ENCODE measurements at places on chromosomes 1 and 21.

- no peaks in the 10 kb centered on the region for H3K27me3 ChIP-seq
- H3K4me1 ChIP-seq, result no peaks in the 10 kb centered on the region
- H3K4me3 ChIP-seq, result no peak overlapping the region
- DNase-seq, result no peak
- no peaks in the 10 kb centered on the region for H3K36me3 ChIP-seq
Observed at GRCh38 chr1:98325646-98326440, 335.7 kb upstream of the SNX7 start.

DNA sequence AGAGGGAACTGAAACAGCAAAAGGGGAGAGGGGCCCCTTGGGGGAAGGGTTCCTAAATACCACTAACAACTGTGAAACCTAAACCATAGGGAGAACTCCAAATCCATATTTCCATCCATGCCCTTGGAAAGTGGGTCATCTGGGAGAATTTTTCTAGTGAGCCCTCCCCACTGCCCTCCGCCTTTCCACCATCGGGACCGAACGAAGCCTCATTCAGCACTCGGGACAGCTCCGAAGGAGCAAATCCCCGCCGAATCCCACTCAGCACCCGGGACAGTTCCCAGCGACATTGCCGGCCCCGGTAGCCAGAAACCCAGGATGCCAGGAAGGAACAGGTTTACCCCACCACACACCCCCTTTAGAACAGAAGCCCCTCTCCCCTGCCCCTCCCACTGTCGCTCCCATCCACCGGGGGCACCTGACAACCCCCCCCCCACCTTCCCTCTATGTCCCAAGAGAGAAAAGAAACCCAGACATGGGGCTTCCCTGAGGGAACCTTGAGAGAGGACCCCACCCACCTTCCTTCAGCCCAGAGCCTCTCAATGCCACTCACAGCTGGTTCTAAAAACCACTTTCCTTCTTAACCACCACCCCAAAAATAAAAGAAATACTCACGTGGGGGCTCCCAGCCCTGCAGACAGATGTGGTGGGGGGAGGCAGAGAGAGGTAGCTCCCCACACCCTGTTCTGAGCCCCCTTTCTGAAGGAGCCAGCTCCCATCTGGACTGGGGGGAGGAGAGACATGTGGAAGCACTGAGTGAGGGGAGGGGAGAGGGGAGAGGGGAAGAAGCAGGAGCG is 4.5 kb downstream of the DLGAP3 start:
- peak; percentile 32 for DNase-seq
- peaks cover 28% of the 10 kb centered on the region for H3K27me3 ChIP-seq
- H3K4me3 ChIP-seq, result no peak overlapping the region
- H3K27ac ChIP-seq, result no peak overlapping the region
- peaks cover 32% of the 10 kb centered on the region for H3K4me1 ChIP-seq

DNA sequence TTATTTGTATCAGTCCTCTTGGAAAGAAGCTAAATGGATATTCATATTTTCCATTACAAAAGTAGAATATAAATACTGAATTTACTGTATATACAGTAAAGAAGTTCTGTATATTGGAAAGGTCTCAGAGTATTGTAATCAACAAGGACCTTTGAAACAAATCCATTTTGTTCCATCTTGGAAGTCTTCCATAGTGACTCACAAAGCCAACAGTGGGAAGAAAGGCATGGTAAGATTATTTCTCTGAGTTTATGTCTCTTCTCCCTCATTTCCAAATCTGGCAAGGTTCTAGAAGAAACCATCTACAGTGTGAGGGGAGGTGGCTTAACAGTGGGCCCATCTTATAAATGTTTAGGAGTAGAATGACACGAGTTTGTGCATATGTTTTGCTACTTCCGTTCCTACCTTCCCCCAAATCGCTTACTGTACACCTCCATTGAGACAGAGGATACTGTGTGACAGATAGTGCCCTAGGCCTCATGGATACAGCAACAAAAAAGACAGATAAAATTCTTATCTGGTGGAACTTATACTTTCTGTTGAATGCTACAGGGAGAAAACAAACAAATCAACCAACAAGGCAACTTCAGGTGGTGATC is 22.1 kb upstream of the SSX2IP start:
- no peak overlapping the region for H3K4me3 ChIP-seq
- peaks cover 3% of the 10 kb centered on the region for H3K27me3 ChIP-seq
- no peaks in the 10 kb centered on the region for H3K4me1 ChIP-seq
- H3K27ac ChIP-seq, result no peak overlapping the region

DNA sequence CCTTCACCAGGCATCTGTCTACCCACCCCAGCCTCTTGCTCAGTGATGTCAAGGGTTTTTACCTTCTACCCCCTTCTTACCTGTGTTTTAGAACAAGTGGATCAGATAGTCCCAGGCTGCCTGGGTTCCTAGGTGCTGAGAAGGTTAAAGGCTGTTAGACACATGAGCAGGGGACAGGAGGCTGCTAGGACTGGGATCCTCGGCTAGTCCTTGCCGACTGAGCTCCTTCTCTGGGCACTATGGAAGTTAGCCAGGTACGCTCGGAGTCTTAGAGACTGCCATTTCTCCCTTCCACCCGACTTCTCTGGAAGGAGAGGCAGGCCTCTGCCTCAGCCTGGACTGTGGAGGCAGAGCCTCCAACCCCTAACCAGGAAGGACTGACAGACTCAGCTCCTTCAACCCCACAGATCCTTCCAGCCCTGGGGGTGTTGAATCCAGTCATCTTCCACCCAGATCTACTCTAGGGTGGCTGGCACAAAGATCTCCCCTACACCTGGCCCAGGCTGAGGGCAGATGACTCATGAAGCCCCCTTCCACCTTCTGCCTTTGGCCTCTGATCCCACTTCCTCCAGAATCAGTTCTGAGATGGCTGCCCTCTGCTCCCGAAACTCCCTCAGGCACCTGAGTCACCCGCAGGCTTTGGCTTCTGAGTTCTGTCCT is at the start of gene DYNLT4:
Gene DYNLT4 (minus strand): TSS at position 648 of the 660 bp plus-strand sequence. CDS start 683 bp downstream, outside the sequence.
- peak; percentile 48 for DNase-seq
- peaks cover 54% of the 10 kb centered on the region for H3K36me3 ChIP-seq
- peak within 1 kb of the TSS; percentile 63 for H3K4me3 ChIP-seq
- H3K27me3 ChIP-seq, result no peaks in the 10 kb centered on the region

GRCh38 chr1:150249936-150250335 is 7.6 kb upstream of the CA14 start:
- H3K4me1 ChIP-seq, result no peaks in the 10 kb centered on the region
- H3K27ac ChIP-seq, result no peak overlapping the region
- no peak for DNase-seq
- H3K4me3 ChIP-seq, result no peak overlapping the region
- H3K27me3 ChIP-seq, result no peaks in the 10 kb centered on the region
- H3K36me3 ChIP-seq, result no peaks in the 10 kb centered on the region

DNA sequence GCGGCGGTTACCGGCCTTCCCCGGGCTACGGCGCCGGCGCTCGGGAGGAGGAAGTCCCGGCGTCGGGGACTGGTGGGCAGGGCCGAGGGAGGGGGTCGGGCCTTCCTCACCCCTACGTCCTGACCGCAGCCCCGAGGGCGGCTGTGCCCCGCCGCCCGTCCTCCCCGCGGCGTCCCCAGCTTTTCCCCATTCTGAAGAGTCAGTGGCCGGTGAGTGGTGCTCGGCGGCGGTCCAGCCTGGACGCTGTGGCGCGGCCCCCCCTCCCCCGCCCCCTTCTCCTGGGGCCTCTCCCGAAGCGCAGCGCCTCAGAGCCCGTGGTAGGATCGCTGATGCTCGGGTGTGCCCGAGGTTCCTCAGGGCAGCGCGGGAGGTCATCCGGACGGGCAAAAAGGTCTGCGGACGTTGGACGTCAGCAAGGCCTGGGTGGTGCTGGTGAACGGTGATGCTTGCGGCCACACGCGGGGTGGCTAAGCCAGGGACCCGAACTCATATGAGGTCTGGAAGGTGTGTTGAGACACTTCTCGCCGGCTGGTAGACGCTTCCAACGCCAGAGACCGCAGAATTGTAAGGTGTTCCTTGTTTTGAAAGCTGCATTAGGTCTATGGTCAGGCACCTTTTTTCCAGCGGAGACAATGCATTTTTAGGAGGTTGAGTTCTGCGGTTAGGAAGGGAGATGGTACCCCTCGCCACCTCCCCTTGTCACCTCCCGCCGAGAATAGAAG is 725 bp downstream of the SLC25A33 start:
- H3K36me3 ChIP-seq, result peaks cover 8% of the 10 kb centered on the region
- H3K4me3 ChIP-seq, result peak overlapping the region; percentile 92
- peaks cover 31% of the 10 kb centered on the region for H3K4me1 ChIP-seq
- peak; percentile 73 for DNase-seq
- no peaks in the 10 kb centered on the region for H3K27me3 ChIP-seq
